Heart left ventricle (tissue), 16 donors: ENCODE measurements at places on chromosomes 2 and 18. TPM values are rescaled to one million over a fixed set of nuclear protein-coding genes. Genes with fewer than 3 reads are reported as not detected.
A peak's percentile ranks its signal among the peaks of the same experiment; 100 is the strongest.

DNA sequence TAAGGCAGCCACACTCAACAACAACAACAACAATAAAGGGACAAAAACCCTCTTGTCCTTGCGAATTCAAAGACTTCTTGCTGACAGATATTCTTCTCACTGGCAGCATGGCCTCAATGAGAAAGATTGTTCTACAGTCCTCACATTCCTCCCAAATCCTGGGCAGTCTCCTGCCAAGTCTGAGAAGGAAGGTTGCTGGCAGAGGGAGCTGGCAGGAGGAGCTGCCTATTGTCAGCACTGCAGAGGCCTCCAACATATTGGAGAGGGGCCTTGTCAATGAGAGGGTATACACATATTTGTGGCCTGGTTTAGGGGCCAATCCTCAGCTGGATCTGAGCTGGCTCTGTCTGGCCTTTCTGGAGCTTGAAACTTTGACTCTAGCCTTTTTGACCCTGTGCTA, 63.5 kb downstream of the LAMA3 start:
- no peaks in the 10 kb centered on the region for H3K4me1 ChIP-seq
- DNase-seq: no peak
- H3K27me3 ChIP-seq: no peaks in the 10 kb centered on the region
- H3K4me3 ChIP-seq: no peak overlapping the region

DNA sequence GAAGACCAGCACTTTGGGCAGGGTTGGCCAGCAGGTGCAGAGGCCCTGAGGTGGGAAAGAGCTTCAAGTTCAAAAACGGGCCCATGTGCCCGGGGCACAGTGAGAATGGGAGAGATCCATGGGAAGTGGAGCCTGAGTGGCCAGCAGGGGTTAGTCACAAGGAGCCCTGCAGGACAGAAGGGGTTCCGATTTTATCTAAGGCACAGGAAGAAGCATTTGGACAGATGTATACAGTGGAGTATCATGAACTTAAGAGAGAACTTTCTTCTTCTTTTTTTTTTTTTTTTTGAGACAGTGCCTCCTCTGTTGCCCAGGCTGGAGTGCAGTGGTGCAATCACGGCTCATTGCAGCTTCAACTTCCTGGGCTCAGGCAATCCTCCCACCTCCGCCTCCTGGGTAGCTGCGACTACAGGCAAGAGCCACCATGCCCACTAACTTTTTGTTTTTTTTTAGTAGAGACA, 24.0 kb downstream of the WIPF1 start:
- peaks cover 4% of the 10 kb centered on the region for H3K4me1 ChIP-seq
- H3K27ac ChIP-seq: no peak overlapping the region
- H3K4me3 ChIP-seq: no peak overlapping the region
- DNase-seq: no peak
- H3K36me3 ChIP-seq: peaks cover 97% of the 10 kb centered on the region
- no peaks in the 10 kb centered on the region for H3K27me3 ChIP-seq

GRCh38 chr2:132953771-132954170, 283.8 kb upstream of the LYPD1 start:
- no peak for DNase-seq
- H3K27me3 ChIP-seq: no peaks in the 10 kb centered on the region
- H3K36me3 ChIP-seq: no peaks in the 10 kb centered on the region
- H3K4me3 ChIP-seq: no peak overlapping the region

- no peak overlapping the region for H3K27ac ChIP-seq
- H3K4me3 ChIP-seq: no peak overlapping the region
- peak; percentile 40 for DNase-seq
- no peaks in the 10 kb centered on the region for H3K36me3 ChIP-seq
- H3K27me3 ChIP-seq: no peaks in the 10 kb centered on the region
Observed at GRCh38 chr18:21896732-21897336, 156.2 kb downstream of the MIB1 start.

KRTCAP3 gene
- not detected for total RNA-seq

GRCh38 chr2:102585847-102586404, 33.4 kb upstream of the SLC9A2 start:
- H3K27me3 ChIP-seq: no peaks in the 10 kb centered on the region
- H3K4me1 ChIP-seq: no peaks in the 10 kb centered on the region
- H3K4me3 ChIP-seq: no peak overlapping the region
- no peaks in the 10 kb centered on the region for H3K36me3 ChIP-seq
- DNase-seq: no peak

DNA sequence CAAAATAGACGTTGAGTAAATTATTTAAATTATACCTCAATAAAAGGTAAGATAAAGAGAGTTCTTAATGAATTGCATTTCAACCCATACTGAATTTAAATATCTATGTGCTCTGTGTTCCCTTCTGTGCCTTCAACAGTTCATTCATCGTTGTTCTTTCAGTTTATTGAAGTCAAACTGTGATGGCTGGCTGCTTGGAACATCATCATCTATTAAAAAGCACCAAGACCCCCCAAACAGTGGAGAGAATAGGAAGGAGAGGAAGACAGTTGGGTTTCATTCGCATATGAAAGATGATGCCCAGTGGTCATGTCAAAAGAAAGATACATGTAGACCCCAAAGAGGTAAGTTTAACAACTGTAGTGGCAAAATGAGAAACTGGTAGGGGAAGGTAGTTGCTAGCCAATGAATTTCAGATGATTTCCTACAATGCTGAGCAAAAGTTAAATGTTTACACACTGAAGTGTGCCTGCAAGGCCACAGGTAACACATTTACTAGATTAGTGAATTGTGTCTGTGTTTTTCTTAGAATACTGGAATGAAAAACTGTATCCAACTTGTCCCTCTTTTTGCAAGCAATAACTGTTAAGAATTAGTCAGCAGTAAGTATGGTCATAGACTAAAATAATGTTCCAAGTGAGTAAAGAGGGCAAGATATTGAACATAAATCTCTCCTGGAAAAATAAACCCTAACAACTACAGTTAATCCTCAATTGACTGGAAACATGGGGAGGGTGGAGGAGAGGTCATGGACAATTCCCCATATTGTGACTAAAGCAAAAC, 331.3 kb downstream of the KIAA1328 start:
- no peak for DNase-seq
- H3K4me1 ChIP-seq: no peaks in the 10 kb centered on the region
- H3K27me3 ChIP-seq: no peaks in the 10 kb centered on the region

DNA sequence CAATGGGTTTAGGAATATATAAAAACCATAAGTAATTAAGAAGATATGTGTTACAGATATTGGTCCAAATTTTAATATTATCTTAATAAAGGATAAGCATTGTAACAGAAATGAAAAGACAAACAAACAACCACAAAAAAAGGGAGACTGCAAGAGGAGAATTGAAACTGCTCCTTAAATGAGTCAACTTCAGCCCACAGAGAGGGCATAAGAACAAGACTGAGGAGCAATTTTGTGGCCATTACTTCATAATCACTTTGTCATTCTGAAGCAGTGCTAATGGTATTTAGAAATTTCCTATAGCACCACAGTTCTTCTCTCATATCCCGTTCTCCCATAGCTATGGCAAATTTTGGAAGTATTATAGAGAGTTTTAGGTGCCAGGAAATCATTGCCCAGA, 193.2 kb upstream of the HNMT start:
- DNase-seq: no peak
- no peaks in the 10 kb centered on the region for H3K27me3 ChIP-seq
- no peaks in the 10 kb centered on the region for H3K36me3 ChIP-seq
- H3K27ac ChIP-seq: no peak overlapping the region

- H3K27ac ChIP-seq: no peak overlapping the region
- H3K4me3 ChIP-seq: no peak overlapping the region
- H3K36me3 ChIP-seq: no peaks in the 10 kb centered on the region
- no peaks in the 10 kb centered on the region for H3K27me3 ChIP-seq
Observed at GRCh38 chr18:77433076-77433475, 183.4 kb downstream of the GALR1 start.

- H3K4me3 ChIP-seq: no peak overlapping the region
- H3K4me1 ChIP-seq: no peaks in the 10 kb centered on the region
- no peak for DNase-seq
- H3K27ac ChIP-seq: no peak overlapping the region
- H3K36me3 ChIP-seq: no peaks in the 10 kb centered on the region
- no peaks in the 10 kb centered on the region for H3K27me3 ChIP-seq
Observed at GRCh38 chr2:161004379-161004778, 155.8 kb upstream of the TANK start.

FOXI3 gene
- total RNA-seq: not detected

SPC25 gene
- not detected for total RNA-seq

GRCh38 chr2:240393831-240394410, 41.5 kb upstream of the GPC1 start:
- H3K36me3 ChIP-seq: no peaks in the 10 kb centered on the region

DNA sequence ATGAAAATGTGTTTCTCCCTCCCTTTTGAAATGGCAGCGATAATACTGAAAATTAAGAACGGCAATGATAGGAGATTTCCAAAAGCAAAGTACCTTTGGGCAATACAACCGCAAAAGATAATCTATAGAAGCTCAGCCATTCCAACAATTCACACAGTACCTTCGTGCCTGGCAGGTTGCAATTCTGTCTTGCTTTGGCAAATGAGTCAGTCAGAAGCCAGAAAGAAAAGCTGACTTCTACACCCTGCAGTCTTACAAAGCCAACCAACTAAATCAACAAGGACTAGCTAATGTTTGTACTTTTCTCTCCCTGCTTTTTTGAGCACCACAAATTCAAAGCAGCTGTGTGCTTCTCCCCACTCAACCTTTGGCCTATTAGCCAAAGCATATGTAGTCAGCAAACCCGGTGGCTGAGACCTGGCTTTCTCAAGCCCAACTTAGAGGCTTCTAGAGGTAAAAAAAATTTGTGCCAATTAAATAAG, 25.7 kb upstream of the ID2 start:
- H3K36me3 ChIP-seq: no peaks in the 10 kb centered on the region
- no peak for DNase-seq
- H3K27me3 ChIP-seq: no peaks in the 10 kb centered on the region
- no peak overlapping the region for H3K27ac ChIP-seq
- peaks cover 14% of the 10 kb centered on the region for H3K4me1 ChIP-seq
- H3K4me3 ChIP-seq: no peak overlapping the region

SP5 gene
- total RNA-seq: 1.4 TPM

CHCHD5 gene
- 19.3 TPM for total RNA-seq

DNA sequence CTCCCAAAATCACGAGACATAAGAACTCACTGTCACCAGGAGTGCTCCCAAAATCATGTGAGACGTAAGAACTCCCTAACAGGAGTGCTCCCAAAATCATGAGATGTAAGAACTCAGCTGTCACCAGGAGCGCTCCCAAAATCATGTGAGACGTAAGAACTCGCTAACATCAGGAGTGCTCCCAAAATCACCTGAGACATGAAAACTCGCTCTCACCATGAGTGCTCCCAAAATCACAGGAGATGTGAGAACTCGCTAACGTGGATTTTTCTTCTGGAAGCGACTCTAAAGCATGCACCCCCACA, 53.1 kb downstream of the CTDP1 start:
- no peak overlapping the region for H3K27ac ChIP-seq
- H3K36me3 ChIP-seq: peaks cover 18% of the 10 kb centered on the region
- no peaks in the 10 kb centered on the region for H3K4me1 ChIP-seq
- DNase-seq: no peak

DNA sequence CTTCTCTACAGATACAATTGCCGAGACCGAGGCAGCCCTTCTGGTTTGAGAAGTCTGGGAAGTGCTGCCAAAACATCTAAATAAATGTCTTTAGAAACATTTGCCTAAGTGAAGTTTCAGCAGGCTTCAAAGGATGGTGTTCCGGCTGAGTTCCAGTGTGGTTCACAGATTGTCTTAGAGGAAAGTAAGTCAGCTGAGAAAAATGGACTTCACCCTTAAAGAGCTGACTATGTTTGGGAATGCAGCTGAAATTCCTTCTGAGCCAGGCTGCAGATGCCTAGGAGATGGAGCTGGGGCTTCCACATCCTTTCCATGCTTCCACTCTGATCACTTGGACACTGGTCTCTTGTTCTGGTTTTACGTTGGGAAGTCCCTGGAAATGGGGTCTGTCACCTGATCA, 83.6 kb downstream of the FHOD3 start:
- no peaks in the 10 kb centered on the region for H3K27me3 ChIP-seq
- no peak overlapping the region for H3K27ac ChIP-seq
- peaks cover 19% of the 10 kb centered on the region for H3K4me1 ChIP-seq
- H3K4me3 ChIP-seq: no peak overlapping the region

GRCh38 chr18:63206433-63207142, 113.0 kb downstream of the BCL2 start:
- H3K27ac ChIP-seq: no peak overlapping the region
- H3K27me3 ChIP-seq: no peaks in the 10 kb centered on the region
- DNase-seq: no peak
- H3K4me3 ChIP-seq: no peak overlapping the region
- no peaks in the 10 kb centered on the region for H3K36me3 ChIP-seq

GRCh38 chr2:202113571-202114142, 40.6 kb downstream of the KIAA2012 start:
- H3K4me1 ChIP-seq: peaks cover 11% of the 10 kb centered on the region
- no peak for DNase-seq
- H3K36me3 ChIP-seq: no peaks in the 10 kb centered on the region

- no peaks in the 10 kb centered on the region for H3K27me3 ChIP-seq
- H3K4me3 ChIP-seq: no peak overlapping the region
- H3K4me1 ChIP-seq: no peaks in the 10 kb centered on the region
Observed at GRCh38 chr18:25016181-25016580, 335.8 kb downstream of the ZNF521 start.
